NCI-H1417 (cell line): ENCODE measurements at places on chromosomes 5 and 9.

GRCh38 chr5:146568161-146568560 lies 52.2 kb upstream of the GPR151 start:
- DNase-seq, result no peak

- DNase-seq, result no peak
Observed at GRCh38 chr5:67299231-67299735, 102.7 kb upstream of the CD180 start.

GRCh38 chr9:129173296-129174101 lies 4.6 kb downstream of the IER5L start:
- no peak for DNase-seq

DNA sequence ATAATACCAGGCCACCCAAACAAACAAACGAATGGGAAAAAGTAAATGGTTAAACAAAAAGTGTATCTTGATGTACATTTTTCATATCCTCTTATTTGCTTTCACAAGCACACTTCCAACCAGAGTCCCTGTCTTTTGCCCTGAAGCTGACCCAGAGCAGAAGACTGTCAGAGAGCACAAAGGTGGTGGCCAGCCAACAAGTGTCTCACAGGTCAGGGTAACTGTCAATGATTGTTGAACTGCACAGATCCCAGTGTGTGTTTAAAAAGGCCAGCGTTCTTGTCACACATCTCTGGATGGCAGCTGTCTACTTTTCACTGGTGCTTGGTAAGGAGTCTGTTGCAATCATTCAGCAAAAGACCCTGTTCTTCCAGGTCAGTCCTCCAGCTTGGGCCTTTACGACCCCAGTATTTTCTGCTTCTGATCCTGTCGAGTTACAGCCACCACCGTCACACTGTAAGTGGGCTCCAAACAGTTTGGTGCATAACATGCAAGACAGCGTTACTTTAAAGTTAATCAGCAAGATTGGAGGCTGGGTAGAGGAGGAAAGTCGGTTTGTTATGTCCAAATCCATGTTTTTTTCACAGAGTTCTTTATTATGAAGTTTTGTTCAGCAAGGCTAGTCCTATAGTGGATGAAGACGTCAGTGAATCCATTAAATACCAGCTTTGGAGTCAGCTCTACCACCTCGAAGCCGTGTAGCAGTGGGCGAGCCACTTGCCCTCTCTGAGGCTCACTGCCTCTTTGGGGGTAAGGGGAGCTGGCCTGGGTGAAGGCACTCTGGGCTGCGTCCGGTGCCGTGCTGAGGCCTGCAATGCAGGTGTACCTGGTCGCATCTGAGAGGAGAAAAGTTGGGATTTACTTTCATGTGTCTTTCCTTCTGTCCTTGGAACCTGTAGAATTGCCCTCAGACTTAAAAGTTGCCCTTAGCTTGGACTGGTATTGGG lies 265.7 kb downstream of the AOPEP start:
- no peak for DNase-seq

DNA sequence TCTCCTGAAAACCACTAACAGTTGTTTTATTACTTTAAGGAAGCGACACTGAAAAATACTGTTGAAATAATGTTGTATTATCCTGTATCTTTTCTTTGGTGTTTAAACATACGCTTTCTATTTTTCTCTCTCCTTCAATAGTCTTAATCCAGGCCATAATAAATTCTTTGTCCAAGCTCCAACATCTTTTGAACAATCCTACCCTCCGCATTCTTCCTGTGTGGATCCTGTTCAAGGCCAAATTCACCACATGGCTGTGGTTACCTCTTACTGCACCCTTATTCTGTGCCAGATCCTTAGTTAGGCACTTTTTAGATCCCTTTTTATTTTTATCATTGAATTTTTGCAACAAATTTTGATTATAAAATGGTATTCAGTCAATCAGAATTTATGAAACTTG lies 1691.5 kb downstream of the MAT2B start:
- DNase-seq, result no peak

GRCh38 chr5:132204371-132205135 lies 23.1 kb downstream of the P4HA2 start:
- no peak for DNase-seq

DNA sequence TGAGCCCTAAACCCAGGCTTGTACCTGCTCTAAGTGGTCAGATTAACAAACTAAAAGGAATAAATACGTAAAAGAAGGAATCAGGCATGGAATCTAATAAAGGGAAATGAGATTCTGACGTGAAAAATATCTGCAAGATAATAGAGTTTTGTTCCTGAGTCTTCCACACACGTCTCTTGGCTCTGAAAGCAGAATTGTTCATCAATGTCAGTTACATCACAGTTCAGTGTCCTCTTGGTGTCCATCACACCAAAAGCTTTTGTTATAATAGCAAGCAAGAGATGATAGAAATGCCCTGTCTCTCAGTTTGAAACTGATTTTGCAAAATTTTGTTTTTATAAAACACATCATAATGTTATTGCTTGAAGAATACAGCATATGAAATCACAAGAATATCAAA lies 34.7 kb upstream of the NMUR2 start:
- no peak for DNase-seq

DNA sequence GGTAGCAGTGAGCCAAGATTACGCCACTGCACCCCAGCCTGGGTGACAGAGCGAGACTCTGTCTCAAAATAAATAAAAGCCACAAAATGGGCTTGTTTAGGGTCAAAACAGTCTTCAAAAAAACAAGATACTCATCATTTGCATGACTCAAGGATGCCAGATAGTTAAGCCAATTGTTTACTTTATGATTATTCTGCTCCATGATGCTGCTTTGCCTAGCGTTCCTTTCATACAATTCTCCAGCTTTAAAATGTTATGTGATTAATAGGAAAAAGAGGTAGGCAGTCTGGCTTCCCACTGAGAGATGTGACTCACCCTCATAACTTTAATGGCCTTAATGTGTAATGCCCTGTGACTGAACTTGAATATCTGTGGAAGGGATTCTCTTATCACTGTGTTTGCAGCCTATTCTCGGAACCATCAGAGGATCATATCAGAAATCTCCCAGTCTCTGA lies 364.6 kb upstream of the TRPC7 start:
- DNase-seq, result peak; percentile 59

DNA sequence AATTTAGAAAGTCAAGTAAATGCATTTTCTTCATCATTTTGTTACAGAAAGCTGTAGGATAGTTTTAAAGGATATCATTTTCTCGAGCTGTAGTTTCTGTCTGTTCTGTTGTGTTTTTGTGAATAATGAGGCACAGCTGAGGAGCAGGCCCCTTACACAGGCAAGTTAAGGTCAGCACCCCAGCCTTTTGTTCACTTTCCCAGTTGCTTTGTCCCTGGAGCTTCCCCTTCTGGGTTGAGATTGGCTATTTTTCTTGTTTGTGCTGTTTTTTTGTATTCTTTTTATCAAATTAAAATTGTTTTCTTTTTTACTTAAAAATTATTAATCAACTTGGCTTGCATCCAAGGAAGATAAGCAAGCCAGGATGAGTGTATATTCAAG lies 213.8 kb upstream of the ACTBL2 start:
- DNase-seq, result no peak

- no peak for DNase-seq
Observed at GRCh38 chr9:108125625-108126024, 636.1 kb upstream of the KLF4 start.

DNA sequence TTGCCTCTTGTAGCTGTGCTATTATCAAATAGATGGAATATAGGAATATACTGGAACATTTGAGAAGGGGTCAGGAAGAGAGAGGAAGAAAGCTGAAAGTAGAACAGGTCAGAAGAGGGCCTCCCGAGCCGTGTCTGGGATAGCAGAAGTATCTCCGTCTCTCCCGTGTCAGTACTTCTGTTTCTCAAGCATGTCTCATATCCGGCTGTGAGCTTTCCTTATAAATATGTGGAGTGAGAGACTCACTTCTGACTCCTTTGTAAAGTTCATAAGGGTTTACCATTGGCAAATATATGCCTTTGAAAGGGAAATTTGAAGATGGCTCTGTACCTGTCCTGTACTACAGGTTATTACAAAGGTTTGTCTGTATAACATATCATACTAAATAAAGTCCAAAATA lies 50.3 kb downstream of the MOCS2 start:
- no peak for DNase-seq

DNA sequence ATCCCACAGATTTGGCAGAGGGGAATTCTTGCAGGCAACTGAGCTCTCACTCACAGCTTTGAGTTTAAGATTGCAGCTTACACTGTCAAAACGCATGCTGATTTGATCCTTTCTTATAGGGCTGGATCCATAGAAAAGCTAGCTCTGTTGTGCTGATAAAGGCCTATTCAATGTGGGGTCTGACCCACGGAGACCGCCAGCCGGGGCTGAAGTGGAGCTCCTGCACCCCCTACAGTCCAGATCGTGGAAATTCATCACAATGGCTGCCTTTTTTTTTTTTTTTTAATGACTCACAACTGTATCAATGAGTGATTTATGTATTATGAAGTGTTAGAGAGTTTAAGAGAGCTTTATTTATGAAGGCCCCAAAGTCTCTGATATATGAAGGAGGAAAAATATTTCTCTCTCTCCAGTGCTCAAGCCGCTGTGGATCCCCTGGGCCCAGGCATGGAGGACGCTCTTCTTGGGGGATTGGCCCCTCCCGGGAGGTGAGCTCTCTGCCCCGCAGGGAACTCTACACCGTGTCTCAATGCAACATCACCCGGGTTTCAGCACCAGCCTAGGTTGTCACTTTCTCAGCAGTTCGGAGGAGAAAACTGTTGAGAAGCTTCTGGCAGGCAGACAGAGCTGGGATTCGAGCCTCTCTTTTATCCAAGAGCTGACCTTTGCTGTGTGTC lies 700.2 kb downstream of the IRX1 start:
- no peak for DNase-seq

- peak; percentile 63 for DNase-seq
Observed at GRCh38 chr9:125343518-125344275, 82.1 kb downstream of the GAPVD1 start.

DNA sequence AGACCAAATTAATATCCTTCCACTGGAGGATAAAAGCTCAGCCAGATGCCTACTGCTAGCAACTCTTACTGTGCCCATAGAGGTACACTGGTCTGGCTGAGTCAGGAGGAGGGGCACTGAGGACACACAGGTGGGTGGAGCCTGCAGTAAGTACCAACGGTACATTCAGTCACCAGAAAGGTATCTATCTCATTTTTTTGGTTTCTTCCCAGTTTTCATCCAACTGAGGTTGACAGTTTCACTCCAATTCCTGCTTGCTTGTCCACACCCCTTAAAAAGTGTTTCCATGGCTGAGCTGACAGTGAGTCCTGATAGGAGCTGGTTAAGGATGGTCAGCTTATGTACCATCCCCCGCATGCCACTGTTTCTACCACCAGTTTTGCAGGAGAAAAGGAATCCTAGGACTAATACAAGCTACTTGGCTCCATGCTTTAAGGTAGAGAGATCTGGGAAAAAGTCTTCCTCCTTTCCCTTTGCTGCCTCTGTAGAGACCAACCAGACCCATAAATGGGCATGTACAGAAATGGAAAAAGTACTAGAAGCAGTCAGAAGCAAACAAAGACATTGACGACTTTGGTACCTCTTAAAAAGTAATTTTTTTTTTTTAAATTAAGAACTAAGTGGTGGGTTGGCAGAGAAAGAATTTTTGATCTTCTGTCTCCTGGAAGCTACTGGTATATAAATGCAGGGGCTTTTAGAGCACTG lies 3.2 kb downstream of the ELL2 start:
- no peak for DNase-seq

- DNase-seq, result no peak
Observed at GRCh38 chr9:126276056-126276728, 50.4 kb upstream of the MVB12B start.

DNA sequence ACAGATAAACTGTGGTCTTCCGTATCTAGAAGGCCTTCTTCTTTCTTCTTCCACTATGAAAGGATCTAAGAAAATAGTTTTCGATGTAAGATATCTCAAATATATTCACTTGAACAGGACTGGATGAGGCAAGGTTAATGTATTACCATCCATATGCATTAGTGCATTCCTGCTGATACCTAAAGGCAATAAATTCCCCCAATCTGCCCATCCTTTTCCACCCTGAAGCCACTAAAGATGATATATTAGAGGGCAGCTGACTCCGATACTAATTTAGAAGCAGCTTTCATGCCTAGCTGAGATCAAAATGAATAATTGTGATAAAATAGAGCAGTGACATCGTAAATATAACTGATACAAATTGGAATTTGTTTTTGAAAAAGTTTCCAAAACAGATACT lies 63.3 kb downstream of the DEPDC1B start:
- no peak for DNase-seq

DNA sequence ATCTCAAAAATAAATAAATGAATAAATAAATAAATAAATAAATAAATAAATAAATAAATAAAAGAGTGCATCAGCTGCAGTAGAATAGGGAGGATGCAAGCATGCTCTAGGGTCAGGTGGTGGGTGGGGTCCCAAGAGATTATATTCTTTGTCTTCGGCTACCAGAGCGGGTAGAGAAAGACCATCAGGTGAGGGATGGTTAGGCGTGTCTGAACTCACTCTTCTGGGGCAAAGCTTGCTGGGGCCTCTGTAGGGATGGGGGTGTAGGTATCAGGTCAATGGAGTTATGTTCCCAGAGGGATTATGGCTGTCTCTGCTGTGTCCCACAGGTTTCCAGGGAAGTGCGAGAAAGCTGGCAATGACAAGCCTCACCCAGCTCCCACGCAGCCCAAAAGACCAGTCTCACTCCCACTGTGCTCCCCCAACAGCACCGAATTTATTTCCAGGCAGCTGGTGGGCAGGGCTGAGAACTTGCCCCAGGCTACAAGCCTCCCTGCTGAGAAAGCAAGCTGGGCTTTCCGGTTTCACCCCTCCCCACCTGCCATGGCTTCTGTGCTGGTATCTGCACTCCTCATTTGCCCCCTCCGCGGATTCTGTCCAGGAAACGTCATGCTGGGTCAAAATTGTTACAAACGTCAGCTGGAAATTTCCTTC lies 180.8 kb downstream of the LURAP1L start:
- peak; percentile 72 for DNase-seq

GRCh38 chr5:161378701-161379100 lies 167.8 kb downstream of the GABRB2 start:
- DNase-seq, result peak; percentile 40

DNA sequence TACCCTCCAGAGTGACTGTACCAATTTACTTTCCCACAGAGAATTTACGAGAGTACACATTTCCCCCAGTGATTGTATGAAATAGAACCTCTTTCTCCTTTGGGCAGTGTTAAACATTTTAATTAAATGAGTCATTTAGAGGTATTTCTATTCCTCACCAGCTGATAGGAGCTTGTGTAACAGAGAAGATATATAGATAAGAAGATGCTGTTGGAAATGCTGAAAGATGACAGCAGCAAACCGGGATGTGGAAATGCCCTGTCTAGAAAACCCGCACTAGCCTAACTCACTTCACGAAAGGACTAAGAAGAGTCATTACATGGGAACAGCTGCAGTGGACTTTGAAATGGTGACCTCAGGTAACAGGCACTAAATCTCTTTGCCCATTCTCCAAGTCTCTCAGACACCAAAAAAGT lies 68.3 kb downstream of the LPAR1 start:
- DNase-seq, result no peak

DNA sequence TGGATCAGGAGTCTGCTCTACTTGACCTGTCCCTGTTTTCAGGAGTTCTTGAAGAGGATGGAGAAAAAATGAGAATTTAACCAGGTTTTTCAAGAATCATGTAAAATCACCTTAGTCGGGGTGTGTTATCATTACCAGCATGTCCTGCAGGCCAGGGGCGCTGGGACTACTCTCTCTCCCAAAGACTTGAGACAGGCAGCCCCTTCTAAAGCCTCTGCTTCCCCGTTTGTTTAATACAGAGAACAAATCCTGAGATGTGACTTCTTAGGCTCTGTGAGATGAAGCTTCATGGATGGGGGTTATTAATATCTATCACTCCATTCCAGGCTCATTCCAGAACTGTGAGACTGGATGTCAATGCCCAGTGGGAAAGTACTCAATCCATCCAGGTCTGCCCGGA lies 3.0 kb downstream of the PAX5 start:
- no peak for DNase-seq

GRCh38 chr5:79576606-79577289 lies 35.5 kb upstream of the TENT2 start:
- DNase-seq, result no peak
